Hepatocyte (in vitro differentiated cells): ENCODE measurements at places on chromosomes 7 and 10. TPM values are rescaled to one million over a fixed set of nuclear protein-coding genes. Genes with fewer than 3 reads are reported as not detected.

LUC7L2 gene
- 75.1 and 76.4 TPM in 2 replicates for total RNA-seq

- no peak overlapping the region for H3K4me3 ChIP-seq
- no peak overlapping the region for H3K27ac ChIP-seq
- H3K36me3 ChIP-seq = no peaks in the 10 kb centered on the region
- DNase-seq = no peak
Measured at GRCh38 chr7:54581511-54581910, 39.3 kb downstream of the VSTM2A start.

PNLIP gene
- 0.13 TPM in 1 of 2 replicates, not detected in the other for total RNA-seq

DNA sequence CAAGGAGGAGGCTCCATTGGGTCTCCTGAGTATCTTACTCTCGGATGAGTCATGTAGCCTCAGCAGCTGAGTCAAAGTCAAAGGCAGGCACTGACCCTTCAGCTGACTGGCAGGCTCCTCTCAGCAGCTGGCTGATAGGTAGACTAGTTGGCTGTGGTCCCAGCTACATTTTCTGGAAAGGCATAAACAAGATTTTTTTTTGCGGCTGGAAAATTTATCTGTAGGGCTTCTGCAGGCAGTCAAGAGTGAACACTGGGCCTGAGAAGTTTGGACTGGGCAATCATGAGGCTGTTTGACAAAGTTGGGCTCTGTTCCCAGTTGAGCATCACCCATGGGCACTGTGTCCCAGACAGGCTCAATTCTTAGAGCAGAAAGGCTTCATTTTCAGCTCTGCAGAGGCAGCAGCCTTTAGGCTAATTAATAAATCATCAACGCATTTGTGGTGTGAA is 796.2 kb downstream of the CCSER2 start:
- H3K27me3 ChIP-seq = no peaks in the 10 kb centered on the region
- no peaks in the 10 kb centered on the region for H3K4me1 ChIP-seq

DNA sequence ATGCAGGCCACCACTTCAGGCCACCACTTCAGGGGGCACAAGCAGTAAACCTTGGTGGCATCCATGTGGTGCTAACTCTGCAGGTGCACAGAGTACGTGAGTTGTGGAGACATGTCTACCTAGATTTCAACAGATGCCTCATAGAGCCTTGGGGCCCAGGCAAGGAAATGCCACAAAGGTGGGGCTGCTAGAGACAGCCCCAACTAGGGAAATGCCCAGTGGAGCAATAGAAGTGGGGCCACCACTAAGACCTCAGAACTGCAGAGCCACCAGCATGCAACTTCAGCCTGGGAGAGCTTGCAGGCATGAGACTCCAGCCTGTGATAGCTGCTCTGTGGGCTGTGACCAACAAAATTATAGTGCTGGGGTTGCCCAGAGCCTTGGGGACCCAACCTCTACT is 107.6 kb downstream of the DNAJC1 start:
- no peak overlapping the region for H3K27ac ChIP-seq
- no peaks in the 10 kb centered on the region for H3K27me3 ChIP-seq
- no peaks in the 10 kb centered on the region for H3K4me1 ChIP-seq
- H3K4me3 ChIP-seq = no peak overlapping the region
- H3K36me3 ChIP-seq = no peaks in the 10 kb centered on the region

VAX1 gene
- not detected in 2 replicates for total RNA-seq

DNA sequence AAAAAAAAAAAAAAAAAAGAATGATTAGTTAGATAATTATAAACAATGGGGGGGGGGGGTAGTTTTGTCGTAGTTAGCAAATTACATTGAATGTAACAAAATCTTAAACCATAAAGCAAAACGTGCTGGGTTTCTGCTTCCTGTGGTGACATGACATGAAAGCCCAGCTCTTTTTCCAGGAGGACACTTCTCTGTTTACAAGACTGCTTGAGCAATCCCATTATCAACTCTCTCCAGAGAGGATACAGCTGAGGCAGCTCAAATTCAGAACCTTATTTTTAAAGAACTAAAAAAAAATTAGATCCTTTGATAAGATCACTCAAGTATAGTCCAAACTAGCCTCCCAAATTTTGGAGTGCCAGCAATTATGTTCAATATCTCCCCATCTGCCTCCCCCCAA is 58.6 kb downstream of the ADRB1 start:
- no peak overlapping the region for H3K4me3 ChIP-seq
- no peak overlapping the region for H3K27ac ChIP-seq
- no peak for DNase-seq
- peaks cover 5% of the 10 kb centered on the region for H3K27me3 ChIP-seq
- H3K36me3 ChIP-seq = no peaks in the 10 kb centered on the region

- no peak overlapping the region for H3K27ac ChIP-seq
- no peaks in the 10 kb centered on the region for H3K27me3 ChIP-seq
- H3K4me1 ChIP-seq = peaks cover 9% of the 10 kb centered on the region
Measured at GRCh38 chr10:24762966-24763623, 39.4 kb upstream of the ARHGAP21 start.

GRCh38 chr7:4266270-4267040 is 415.6 kb upstream of the FOXK1 start:
- H3K4me3 ChIP-seq = no peak overlapping the region
- H3K27ac ChIP-seq = no peak overlapping the region
- H3K36me3 ChIP-seq = no peaks in the 10 kb centered on the region
- H3K4me1 ChIP-seq = no peaks in the 10 kb centered on the region
- DNase-seq = no peak
- no peaks in the 10 kb centered on the region for H3K27me3 ChIP-seq

GRCh38 chr7:108190891-108191290 is 60.7 kb upstream of the LAMB4 start:
- H3K36me3 ChIP-seq = no peaks in the 10 kb centered on the region
- no peaks in the 10 kb centered on the region for H3K27me3 ChIP-seq
- no peak overlapping the region for H3K4me3 ChIP-seq
- no peaks in the 10 kb centered on the region for H3K4me1 ChIP-seq
- no peak overlapping the region for H3K27ac ChIP-seq

SPDYE11 gene
- total RNA-seq = 0.07 TPM in 1 of 2 replicates, not detected in the other

ZNF503 gene
- total RNA-seq = 17.6 and 19.6 TPM in 2 replicates

SYNPO2L gene
- not detected in 2 replicates for total RNA-seq

DNA sequence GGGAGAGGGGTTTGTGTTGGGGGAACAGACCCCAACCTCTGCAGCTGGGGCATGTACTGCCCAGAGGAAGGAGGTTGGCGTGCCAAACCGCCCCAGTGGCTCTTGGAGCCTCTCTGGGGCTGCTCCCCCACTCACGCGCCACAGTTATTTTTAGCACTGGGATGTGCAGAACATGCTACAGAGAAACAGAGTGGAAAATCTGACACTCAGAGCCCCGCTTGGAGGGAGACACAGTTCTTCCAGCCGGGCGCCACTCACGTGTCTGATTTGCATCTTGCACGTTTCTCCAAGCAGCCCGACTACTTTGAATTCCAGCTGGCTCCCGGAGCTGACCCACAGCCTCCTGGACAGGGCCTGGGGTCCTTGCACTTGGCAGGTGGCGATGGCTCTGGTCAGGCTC is 182.0 kb downstream of the RPS24 start:
- no peak overlapping the region for H3K4me3 ChIP-seq
- no peaks in the 10 kb centered on the region for H3K27me3 ChIP-seq
- H3K27ac ChIP-seq = peak overlapping the region; percentile 65
- H3K4me1 ChIP-seq = peaks cover 21% of the 10 kb centered on the region
- peak; percentile 81 for DNase-seq

PVRIG gene
- not detected in 2 replicates for total RNA-seq

DNA sequence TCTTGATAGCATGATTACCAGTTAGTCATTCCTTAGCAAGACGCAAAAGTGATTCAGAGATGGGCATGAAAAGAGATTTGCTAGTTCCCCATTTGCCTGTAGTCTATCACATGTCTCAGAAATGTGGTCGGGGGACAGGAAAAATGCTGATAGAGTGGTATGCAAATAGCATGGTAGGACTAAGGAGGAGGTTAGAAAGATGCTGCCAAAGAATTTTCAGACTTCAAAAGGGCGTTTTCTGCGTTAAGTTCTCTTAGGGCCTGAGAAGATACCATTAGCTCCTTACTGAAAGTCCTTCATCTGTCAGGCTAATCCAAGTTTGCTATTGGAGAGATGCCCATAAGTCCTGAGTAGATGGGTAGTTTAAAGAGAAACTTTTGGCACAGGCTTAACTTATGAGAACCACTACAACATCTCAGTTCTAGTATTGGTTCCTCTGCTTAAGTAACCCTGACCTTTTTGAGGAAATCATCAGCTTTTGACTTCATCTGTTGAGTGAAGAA is 2.7 kb downstream of the CALD1 start:
- no peaks in the 10 kb centered on the region for H3K36me3 ChIP-seq
- DNase-seq = no peak
- no peak overlapping the region for H3K27ac ChIP-seq

SPDYE16 gene
- 0.03 TPM in 1 of 2 replicates, not detected in the other for total RNA-seq

NEUROD6 gene
- total RNA-seq = not detected in 2 replicates

GDF10 gene
- total RNA-seq = 2.3 and 2.5 TPM in 2 replicates

TRPV6 gene
- 3.5 and 5.9 TPM in 2 replicates for total RNA-seq

EMX2 gene
- 0.12 TPM in 1 of 2 replicates, not detected in the other for total RNA-seq
